ENCODE measurements at places on chromosomes 6 and 20.

- no peak for DNase-seq
Observed at GRCh38 chr6:50030350-50030749, 8.6 kb upstream of the DEFB110 start.

DNA sequence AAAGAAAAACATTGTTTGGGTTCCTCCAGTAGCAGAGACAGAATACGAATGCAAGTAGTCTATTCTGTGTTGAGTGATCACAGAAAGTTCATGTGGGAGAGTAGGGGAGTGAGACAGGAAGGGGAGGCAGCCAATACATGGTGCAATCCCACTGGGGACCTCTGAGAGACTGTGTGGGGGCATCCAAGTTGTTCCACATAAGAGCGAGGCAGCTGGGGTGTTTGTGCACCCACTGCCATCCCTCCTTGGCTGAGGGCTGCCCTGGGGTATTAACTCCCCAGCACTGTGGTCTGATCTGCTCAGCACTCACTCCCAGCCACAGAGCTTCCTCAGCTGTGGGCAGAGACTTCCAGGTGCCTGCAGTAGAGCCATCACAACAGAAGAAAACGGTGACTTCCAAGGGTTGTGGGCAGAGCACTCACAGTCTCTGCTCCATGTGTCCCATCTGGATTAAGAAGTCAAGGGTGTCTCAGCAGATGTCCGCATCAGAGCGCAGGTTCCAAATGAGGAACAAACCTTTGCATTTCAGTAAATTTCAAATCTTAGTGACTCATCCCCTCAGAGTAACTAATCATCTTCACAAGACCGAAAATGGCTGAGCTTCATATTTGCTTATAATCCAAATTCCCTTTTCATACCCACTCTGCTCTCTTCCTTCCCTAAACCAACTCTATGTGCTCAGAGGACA lies 101.9 kb upstream of the NAA20 start:
- DNase-seq = no peak

DNA sequence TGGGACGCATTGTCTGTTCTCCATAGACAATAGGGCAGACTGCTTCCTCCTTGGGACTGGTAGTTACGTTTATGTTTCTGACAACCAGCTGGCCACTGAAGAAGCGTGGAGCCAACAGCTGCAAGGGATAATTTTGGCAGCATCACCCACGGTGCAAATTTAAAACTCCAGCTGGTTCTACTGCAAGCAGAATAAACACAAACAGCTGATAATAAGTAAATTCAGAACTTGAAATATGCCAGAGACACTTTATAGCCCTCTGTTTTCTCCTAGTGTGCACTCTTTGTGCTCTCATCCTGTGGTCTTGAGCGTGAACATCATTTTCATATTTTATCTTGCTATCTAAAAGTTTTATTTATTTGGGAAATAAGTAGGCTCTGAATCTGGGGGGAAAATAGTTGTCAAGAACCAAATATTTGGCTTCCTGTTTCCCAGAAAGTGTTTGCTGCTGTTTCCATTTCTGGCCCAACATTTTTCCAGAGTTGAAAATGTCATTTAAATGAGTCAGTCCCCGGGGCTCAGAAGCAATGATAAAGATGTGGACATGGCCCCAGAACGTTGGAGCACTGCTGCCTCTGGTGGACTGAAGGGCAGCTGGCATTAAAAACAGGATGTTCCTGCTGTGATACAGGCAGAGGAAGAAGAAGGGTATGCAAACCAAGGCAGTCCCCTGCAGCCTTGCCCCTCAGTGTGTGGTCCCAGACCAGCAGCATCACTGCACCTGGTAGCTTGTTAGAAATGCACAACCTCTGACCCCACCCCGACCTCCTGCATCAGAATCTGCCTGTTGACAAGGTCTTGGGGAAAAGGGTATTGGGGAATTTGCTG lies 12.5 kb upstream of the THBD start:
- peak; percentile 12 for DNase-seq

GRCh38 chr6:168433898-168434297 lies 7.1 kb upstream of the SMOC2 start:
- DNase-seq = no peak
